CD4-positive, alpha-beta T cell treated with Interleukin-12 subunit alpha and Interleukin-12 subunit beta, for 1 hour (primary cell): ENCODE measurements at places on chromosomes 5 and 9.

GRCh38 chr5:171681677-171682076, 103.9 kb upstream of the SMIM23 start:
- no peak for DNase-seq

DNA sequence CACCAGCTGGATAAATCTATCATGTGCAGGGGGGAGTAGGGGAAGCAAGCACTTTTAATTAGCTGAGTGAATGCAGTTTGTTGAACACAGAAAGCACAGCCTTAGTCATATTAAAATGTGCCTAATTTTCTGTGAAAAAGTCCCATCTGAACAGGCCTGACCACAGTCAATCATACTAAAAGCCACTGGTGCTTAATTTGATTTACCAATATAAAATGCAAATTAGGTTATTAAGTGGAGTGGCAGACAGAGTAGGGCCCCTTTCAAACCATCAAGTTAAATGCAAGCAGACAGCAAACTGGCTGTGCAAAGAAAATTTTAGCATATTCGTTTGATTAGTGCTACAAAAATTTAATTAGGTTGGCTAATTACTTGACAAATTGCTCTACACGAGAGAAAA, 176.1 kb downstream of the ISL1 start:
- no peak for DNase-seq

DNA sequence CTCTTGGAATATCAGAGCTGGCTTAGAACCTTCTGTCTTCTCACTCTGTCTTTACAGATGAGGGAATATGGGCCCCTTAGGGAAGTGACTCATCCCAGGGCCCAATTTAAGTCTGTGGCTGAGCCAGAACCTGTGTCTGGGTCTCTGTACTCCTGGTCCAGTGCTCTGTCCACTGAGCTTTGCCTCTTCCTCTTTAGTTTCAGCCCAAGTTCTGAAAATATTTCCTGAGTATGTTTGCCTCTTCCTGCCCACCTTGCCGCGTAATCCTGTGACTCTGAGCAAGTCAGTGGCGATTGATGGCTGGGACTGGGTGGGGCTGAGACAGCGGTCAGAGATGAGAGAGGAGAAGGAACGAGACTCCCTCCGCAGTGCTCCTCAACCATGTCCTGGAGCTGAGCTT, 7.8 kb downstream of the IER5L start:
- DNase-seq, result no peak

GRCh38 chr9:137126786-137127185, 12.2 kb upstream of the GRIN1 start:
- no peak for DNase-seq

DNA sequence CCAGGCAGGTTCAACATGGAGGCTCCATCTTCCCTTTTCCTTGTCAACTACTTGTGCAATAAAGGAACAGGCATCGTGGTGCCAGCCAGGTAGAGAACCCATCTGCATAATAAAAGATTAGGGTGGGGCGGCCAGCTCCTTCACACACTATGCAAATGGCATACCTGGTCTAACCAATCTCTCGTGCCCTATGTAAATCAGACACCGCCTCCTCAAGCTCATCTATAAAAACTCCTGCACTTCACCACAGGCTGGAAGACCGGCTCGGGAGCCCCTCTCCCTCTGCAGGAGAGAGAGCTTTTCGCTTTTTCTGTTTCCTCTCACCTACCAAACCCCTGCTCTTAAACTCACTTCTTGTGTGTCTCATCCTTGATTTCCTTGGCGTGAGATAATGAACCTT, 244.3 kb upstream of the PUM3 start:
- no peak for DNase-seq

DNA sequence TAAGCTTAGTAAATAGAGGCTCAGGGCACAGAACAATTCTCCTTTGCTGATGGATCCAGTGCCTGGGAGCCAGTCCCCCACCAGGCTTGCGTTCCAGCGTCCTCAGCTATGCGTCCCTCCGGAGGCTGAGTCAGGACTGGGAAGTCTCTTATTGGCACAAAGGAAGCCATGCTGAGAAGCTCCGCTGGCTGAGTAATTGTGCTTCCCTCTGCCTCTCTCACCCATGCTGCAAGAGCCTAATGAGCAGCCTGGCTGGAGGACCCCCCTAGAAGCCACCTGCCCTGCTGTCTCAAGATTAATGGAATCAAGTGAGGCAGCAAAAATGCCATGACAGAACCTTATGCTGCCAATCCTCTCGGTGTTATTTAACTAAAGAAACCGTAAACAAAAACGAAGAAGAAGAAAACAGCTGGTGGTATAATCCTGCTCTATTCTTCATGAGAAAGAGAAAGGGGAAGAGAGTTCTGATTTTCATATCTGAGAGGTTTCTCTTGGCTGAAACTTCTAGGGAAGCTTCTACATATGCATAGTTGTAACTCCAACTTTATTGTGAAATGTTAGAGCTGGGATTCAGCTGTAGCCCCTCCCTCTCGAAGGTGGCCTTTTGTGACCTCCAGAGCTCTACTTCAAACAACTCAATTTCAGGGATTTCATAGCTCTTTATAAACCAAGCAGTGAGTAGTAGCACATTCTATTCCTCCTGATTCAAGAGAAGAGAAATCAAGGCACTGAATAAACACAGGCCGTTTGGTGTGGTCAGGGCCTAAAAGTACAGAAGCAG, 185.4 kb upstream of the SEMA6A start:
- no peak for DNase-seq

- DNase-seq, result no peak
These were observed 129.4 kb downstream of the NUDT12 start for GRCh38 chr5:103433211-103433610.

DNA sequence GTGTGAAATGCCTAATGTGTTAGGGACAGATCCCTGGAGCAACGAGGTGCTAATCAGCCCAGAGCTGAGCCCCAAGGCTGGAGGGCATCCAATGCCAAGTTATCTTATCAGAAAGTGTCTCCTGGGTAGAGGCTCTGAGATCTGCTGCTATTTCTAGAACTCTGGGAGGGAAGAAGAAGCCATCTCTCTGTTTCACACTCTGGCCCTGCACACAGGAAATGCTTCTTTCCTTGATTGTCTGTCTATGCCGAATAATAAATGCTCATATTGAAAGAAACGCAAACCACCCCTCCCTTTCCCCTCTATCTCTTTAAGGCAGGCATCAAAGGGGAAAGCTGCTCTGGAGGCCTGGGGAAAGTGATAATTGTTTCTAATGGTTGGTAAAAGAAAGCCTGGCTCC, 166.7 kb downstream of the PAPPA start:
- DNase-seq, result no peak

- peak; percentile 59 for DNase-seq
These were observed 8.7 kb upstream of the RANBP6 start for GRCh38 chr9:6024035-6024554.

- DNase-seq, result no peak
These were observed 41.4 kb upstream of the PAPPA start for GRCh38 chr9:116112236-116112635.

DNA sequence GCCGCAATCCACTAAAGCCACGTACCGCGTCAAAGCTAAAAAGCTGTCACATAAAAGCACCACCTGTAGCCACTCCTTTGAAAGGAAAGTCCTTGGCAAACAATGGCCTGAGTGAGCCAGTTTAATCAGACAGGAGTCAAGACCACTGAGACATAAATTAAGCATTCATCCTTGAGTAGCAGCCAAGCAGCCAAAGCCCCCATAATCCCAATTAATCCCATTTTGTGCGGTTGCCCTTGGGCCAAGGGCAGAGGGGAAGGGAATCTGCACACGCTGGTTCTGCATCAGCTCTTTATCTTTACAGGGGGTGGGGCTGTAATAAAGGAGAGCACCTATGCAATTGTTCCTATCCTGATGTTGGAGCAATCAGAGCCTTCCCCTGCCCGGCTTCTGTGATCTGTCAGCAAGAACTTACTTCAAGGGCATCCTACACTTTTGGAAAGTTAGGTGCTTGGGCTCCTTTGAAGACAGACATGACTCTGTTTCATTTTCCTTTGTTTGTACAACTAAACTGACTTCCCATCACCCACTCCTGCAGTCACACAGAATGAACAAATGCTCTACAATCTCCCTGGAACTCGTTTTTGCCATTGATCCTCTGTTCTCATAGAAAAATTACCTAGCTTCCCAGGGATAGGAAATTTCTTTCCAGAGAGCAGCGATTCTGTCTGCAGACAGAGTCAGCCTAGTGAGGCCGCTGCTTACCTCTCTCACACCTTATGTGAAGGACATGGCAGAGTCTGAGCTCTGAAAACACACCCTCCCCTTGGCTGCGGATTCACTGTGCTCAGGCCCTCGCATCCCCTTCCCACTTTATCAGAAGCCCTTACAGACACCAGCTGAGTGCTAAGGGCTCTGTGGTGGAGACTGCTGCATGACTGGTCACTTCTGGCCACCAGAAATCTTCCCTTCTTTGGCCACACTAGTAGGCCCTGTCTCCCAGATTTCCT, 116.2 kb upstream of the TBCA start:
- no peak for DNase-seq

GRCh38 chr9:129206401-129206800, 28.3 kb upstream of the IER5L start:
- no peak for DNase-seq

- DNase-seq, result no peak
These were observed 10.0 kb downstream of the NKD2 start for GRCh38 chr5:1018596-1018995.

- DNase-seq, result no peak
These were observed 3.4 kb downstream of the BTNL9 start for GRCh38 chr5:181043285-181044092.

- DNase-seq, result no peak
These were observed 45.2 kb downstream of the ENC1 start for GRCh38 chr5:74595143-74595925.

DNA sequence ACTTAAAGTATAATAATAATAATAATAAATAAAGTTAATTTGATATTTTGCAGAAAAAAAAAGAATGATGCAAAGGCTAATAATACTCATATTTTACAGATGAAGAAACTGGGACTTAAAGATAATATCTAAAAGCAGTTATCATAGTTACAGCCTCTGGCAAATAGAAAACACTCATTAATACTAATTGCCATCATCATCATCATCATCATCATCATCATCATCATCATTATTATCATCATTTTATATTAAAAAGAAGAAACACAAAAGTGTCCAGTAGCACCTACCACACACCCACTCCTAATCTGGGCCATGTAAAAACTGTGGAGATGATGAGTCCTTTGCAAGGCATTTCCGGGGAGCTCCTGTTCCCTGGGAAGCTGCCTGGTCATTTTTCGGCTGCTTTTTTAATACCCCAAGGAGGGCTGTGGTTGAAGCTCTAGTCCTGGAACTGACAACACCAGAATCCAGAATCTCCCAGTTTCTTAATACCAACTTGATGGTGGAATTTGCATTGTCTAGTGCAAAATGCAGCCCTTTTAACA, 70.8 kb downstream of the HTR4 start:
- no peak for DNase-seq

- DNase-seq, result no peak
These were observed 92.9 kb downstream of the DRD1 start for GRCh38 chr5:175351126-175351525.

DNA sequence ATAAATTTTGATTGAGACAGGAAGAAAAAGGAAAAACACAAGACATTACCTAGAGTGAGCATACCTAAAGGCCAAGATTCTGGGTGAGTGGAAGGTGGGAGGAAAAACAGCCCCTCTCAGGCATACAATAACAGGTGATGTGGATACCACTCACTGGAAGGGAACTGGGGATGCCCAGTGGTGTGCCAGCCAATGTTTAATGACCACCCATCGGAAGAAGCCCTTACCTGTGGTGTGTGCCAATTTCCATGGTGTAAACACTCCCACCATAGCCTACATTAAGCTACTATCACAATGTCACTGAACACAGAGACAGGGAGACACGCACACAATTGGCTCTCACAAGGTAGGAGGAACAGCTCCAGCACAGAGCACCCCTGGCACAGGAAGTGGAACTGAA, 63.5 kb downstream of the SEMA5A start:
- DNase-seq, result no peak

DNA sequence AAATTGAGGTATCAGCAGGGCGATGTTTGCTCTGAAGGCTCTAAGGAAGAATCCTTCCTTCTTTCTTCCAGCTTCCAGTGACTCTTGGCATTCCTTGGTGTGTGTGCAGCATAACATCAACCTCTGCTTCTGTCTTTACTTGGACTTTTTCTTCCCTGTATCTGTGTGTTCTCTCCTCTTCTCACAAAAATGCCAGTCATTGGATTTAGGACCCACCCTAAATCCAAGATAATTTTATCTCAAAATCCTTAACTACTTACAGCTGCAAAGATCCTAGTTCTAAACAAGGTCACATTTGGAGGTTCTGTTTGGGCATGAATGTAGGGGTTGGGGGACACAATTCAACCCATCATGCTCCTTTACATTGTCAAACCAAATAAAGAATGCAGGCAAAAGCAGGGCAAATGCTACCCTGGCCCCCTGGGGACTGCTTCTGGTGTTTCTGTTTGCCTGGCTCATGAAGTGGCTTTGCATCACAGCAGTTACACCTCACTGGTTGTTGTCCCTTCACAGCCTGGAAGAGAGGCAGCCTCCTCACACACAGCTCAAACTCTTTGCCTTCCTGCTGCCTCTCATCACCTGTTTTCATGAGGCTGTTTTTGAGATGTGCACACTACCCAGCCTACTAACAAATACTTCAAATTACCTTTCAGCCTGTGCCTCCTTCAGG, 64.8 kb upstream of the PLCXD3 start:
- no peak for DNase-seq

DNA sequence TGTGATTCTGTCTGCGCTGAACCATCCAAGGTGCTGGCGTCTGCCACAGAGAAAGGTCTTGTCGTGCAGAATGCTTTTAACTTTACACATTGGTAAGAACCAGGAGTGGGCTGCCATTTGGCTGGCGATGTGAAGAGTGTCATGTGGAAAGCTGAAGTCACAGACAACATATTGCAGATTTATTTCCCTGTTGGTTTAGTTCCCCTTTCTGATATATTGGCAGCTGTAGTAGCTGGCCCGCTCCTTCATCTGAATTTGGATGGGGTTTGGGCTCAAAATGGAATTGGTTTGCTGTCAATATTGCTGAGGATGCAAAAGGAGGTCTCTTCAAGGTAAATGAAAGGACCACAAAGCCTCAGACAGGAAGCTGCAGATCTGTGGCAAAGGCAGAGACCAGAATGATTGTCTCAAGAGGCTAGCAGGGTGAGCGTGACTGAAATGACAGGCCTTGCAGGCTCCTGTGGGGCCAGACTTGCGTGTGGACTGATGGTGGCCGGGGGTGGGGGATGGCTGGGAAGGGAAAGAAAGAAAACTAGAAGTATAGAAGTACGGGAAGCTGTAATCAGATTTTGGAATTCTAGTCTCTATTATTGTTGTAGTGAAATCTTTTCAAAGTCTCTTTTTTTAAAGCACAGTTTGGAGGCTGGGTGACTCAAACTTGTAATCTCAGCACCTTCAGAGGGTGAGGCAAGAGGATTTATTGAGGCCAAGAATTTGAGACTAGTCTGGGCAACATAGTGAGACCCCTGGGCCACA, 25.1 kb upstream of the CD180 start:
- DNase-seq, result peak; percentile 65

DNA sequence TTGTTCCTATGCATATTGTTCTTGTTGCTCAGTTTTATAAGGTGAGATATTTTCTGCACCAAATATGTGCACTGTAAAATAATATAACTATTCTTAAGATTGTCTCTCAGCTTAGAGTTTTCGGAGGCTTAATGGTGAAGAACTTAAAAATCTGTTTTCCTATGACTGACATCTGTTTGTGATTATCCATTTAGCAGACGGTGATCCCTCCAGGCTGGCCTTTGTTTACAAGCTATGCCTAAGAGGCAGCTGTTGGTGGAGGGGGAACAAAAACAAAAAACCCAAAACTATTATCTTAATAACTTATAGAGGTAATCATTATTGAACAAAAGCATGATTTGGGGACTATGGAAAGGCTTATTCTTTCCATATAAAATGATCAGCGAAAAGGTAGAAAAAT, 658 bp downstream of the PDCD1LG2 start:
- no peak for DNase-seq
